ENCODE measurements at places on chromosomes 5 and 9.
A peak's percentile ranks its signal among the peaks of the same experiment; 100 is the strongest.

DNA sequence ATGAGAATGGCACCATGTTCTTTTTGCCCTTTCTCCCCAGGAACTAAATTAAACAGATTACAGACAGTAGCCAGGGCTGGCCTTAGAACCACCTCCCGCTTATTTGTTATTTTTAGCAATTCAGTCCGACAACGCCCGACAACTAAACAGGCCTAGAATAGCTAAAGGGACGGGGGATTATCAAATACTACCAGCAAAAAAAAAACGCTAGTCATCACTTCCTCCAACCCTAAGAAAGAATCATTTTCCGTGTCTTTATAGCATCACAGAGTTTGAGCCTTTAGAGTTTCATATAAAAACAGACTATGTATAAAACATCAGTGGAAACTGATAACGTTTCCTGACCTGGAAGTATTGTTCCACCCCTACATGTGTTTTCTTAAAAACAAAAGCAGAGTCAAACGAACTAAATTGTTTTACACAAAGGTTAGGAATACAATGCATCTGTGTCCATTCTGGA is 35.3 kb downstream of the PFDN1 start:
- no peak for DNase-seq

DNA sequence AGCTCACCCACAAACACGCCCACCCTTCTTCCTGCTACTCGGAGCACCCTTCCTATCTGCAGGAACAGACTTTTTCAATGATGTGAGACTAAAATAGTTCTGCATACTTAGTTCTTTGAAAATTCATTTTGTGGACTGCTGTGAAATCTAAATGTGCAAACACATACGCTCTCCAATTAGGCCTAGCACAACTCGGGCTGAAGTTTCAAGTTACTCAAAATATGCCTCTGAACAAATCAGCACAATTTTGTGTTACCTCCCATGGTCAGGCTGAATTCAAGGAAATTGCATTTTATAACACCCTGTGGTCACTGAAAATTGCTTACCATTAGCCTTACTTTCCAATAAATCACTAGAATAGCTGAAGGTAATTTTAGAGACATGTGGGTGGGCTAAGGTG is 323.8 kb upstream of the ADCY2 start:
- DNase-seq = no peak

DNA sequence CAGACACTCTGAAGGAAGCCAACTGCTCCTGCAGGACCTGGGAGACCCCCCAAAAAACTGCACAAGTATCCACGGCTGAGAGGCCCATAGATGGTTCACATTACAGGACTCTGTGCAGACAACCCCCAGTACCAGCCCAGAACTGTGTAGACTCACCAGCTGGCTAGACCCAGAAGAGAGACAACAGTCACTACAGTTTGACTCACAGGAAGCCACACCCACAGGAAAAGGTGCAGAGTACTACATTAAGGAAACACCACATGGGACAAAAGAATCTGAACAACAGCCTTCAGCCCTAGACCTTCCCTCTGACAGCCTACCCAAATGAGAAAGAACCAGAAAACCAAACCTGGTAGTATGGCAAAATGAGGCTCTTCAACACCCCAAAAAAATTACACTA is 281.2 kb upstream of the RGMB start:
- no peak for DNase-seq

DNA sequence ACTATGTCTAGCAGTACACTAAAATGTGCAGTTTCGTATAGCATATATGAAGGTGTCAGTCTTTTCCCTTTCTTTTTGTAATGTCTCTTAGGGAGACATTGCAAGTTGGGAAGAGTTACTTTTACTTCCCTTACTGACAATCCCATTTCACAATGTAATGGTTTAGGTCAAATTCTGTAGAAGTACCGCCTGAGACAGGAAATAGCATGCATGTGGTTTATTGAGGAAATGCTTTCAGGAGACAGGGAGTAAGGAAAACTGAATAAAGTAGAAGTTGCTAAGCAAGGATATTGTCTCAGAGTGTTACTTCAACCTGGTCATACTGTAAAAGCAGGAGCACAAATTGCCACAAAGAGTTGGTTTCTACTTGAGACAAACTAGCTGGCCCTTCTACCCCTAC is 32.1 kb upstream of the MSANTD3 start:
- DNase-seq = no peak

DNA sequence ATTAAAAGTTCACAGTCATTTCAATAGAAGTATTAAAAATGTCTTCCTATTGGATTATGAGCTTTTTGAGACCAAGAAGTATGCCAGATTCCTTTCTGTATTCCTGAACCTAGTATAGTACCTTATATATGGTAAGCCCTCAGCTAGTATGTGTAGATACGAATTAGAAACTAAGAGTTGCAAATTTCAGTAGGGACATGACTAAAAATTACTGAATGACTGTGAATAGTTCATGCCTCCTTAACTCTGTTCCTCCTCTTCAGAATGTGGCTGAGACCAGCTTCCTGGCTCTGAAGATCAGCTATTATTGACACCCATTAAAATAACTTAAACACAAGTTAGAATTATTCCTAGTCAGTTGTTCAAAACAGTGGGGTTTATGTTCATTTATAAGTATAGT is 19.7 kb downstream of the KDM3B start:
- DNase-seq = no peak

DNA sequence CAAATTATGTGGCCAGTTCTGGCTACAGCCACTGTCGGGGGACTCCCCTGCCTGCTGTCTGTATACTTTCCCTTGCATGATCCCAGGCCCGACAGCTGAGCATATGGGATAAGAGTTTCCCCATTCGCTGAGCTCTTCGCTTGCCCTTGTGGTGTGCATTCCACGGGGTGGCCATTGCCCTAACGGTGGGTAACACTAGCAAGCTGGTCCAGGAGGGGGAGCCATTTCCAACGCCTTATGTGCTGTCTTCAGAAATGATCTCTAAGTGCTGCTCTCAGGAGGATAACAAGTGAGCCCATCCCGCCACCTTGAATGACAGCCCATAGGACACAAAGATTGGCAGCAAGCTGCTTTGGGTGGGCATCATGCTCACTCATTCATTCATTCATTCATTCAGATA is 190.9 kb downstream of the FSTL4 start:
- DNase-seq = peak; percentile 7

- DNase-seq = no peak
Measured at GRCh38 chr9:6897898-6898302, 140.1 kb downstream of the KDM4C start.

DNA sequence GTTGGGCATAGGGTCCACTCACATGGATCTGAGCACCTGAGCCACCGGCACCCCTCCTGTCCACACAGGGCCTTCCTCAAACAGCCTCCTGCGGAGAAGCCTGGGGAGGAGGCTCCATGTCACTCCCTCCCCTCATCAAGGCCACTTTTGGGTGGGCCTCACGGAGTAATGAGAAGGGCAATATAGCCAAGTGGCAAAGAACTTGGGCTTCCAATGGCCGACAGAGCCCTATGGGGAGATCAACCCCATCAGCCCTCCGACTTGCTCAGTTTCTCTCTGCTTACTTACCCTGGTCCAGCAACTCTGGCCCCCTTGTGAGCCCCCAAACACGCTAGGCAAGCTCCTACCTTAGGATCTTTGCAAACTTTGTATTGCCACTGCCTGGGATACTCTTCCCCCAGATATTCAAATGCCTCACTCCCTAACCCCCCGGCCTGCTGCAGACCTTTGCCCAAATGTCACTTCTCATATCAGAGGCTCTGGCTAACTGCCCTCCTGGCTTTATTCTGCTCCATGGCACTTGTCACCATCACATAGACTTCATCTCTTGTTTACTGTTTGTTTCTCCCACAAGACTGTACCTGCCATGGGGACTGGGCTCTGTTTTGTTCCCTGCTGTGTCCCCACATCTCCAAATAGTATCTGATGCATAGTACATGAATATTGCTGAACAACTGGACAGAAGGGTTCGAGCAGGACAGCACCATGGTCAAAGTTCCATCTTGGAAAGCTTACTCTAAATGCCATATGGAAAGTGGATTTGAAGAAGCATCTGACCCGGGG is 220.8 kb downstream of the FSTL4 start:
- DNase-seq = no peak

DNA sequence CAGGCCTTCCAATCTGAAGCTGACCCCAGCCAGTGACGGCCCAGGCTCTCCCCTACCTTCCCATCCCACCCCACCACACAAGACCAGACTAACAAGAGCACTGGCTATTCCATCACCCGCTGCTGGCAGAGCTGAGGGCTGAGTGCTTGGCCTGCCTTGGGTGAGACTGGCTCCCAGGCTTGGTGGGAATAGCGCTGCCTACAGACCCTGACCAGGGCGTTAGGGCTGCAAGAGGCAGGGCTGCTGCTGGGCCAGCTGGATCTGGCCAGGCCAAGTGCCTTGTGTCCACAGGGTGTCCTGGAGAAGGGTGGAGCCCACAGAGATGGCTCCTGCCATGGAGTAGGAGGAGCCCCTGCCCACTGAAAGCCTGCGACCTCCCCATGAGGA is 31.6 kb upstream of the ANGPTL2 start:
- no peak for DNase-seq

- DNase-seq = peak; percentile 51
Measured at GRCh38 chr5:120446068-120446492, 18.0 kb upstream of the PRR16 start.

GRCh38 chr5:148905541-148905940 is 79.1 kb downstream of the ADRB2 start:
- DNase-seq = no peak

- no peak for DNase-seq
Measured at GRCh38 chr5:65059681-65060598, 291.2 kb downstream of the CWC27 start.

- no peak for DNase-seq
Measured at GRCh38 chr9:33465096-33465495, 8.6 kb downstream of the NOL6 start.

DNA sequence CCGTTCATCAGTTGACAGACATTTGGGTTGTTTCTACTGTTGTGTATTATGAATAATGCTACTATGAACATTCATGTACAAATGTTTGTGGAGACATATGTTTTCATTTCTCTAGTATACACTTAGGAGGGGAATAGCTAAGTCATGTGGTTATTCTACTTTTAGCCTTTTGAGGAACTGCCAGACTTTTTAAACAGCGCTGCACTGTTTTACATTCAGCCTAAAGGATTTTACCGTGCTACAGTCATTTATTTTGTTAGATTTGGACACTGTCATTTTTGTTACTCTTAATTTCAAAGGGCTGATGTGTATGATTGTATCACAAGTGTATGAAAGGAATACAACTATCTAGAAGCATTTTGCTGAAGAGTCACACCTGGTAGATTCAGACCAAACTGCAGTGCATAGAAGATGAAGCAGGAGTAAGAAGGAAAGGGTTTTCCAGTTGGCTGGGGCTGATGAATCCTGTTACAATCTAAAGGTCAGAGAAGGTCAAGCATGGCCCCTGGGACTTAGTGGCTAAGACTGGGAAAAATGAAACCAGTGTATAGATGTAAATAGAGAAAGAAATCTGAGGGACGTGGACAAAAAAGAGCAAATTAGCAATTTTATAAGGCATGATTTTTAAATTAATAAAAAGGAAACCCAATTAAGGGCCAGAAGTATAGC is 509.7 kb downstream of the PSAT1 start:
- no peak for DNase-seq
